H1 (cell line): ENCODE measurements at places on chromosomes 12 and 14. TPM values are rescaled to one million over a fixed set of nuclear protein-coding genes. Genes with fewer than 3 reads are reported as not detected.

The DNAJC22 gene
- 0.13 and 0.39 TPM in 2 replicates for total RNA-seq

- DNase-seq, result no peak
Observed at GRCh38 chr12:8661751-8662150, 875 bp downstream of the MFAP5 start.

DNA sequence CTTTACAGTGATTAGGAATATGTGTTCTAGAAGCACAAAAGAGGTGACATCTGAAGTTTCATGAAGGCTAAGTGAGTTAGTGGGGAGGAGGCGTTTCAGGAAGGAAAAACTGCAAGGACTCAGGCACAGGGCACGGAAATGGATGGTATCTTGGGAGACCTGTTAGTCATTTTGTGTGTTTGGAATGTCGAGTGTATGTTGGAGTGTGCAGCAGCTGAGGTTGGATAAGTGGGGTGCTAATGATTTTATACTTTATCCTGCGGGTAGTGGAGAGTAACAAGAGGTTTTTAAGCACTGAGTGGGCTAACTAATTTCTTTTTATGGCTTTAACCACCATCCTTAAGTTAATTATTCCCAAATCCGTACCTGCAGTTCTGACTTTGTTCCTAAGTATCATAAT is 571.5 kb upstream of the FBXO33 start:
- no peak for DNase-seq

GRCh38 chr14:20516921-20517320 is 11.6 kb downstream of the RNASE10 start:
- DNase-seq, result no peak
